Left ventricle myocardium inferior (tissue), 1 donor: ENCODE measurements at places on chromosomes 5 and 9. TPM values are rescaled to one million over a fixed set of nuclear protein-coding genes. Genes with fewer than 3 reads are reported as not detected.

DNA sequence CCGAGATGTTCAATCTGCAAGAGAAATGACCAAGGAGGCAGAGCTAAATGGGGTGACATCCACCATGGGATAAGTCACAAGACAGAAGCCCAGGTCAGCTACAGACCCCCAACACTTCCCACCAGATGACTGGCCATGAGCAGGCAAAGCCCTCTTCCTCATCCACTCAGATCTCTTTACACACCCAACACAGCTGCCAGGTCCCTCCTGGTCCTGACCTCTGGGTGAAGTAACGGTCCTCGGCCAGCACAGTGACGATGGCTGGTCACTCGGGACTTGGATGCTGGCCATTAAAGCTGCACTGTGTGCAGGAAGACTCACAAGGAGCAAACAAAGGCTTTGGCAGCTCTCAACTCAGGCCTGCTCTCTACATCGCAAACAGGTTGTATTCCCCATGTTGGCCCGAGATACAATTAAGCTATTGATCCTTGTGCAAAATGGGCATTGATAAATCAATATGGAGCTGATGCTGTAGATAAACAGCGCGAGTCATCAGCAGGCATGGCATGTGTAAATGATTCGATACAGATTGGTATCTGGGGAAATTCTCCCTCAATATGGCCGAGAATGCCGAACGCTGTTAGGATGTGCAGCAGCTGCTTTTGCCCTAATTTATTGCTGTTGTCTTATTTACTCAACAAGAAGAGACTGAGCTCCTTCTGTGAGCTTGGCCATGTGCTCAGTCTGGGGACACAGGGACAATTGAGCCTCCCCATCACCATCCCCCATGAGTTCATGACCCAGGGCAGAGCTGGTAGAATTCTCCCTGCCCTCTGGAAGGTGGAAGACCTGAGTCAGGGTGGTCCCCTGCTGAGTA lies 98.7 kb downstream of the C5orf15 start:
- peak; percentile 49 for DNase-seq

GRCh38 chr9:6067426-6067825 lies 52.0 kb upstream of the RANBP6 start:
- DNase-seq, result no peak

The CCNI2 gene
- total RNA-seq, result 0.08 TPM

DNA sequence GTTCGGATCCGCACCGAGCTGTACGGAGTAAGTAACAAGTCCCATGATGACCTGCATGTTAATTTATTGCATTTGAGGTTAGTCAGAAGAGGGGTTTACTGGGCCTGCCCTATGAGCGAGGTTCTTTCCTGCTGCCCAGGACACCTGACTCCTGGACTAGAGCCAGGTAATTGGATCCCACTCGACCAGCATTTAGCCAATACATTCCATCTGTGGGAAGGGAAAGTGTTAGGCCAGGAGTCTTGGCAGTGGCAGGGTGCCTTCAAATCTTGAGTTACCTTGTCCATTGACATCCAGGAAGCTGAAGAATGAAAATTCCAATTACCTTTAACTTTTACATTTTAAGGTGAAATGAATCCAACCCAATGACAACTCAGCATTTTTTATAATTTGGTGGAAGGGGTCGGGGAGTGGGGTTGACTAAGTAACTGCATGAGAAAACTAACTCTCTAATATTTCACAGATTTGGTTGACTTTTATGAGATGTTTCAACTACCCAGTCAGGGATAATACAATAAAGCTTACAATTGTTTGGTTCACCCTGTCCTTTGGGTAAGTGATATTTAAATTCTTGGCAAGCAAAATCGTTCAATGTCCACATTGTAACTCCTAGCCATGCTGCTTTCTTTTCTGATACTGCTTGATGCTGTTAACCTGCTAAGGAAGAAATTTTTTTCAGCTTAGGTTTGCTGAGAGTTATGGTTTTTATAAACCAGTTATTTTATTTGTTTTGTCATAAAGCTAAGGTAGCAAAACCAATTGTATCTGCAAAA lies 111.6 kb upstream of the IQGAP2 start:
- no peak for DNase-seq

GRCh38 chr9:17875886-17876285 lies 297.0 kb downstream of the SH3GL2 start:
- no peak for DNase-seq

GRCh38 chr9:121333950-121334773 lies 35.9 kb downstream of the STOM start:
- DNase-seq, result no peak

DNA sequence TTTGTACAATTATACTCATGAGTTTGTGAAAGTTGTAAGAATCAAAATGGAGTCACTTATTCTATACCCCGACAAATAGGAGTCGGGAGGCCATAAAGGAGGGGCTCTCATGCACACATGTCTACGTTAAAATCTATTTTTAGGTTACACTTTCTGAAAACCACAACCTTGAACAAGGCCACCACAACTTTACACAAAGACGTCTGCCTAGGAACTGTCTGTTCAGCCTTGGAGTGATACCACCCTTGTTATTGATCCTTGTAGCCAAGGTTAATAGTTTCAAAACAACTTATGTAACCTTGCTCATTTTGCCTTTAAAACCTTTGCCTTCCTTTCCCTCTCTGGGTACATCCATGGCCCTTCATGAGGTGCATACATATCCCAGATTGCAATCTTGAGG lies 4.1 kb upstream of the NDFIP1 start:
- no peak for DNase-seq

GRCh38 chr9:113603773-113604172 lies 140.2 kb downstream of the RGS3 start:
- no peak for DNase-seq

DNA sequence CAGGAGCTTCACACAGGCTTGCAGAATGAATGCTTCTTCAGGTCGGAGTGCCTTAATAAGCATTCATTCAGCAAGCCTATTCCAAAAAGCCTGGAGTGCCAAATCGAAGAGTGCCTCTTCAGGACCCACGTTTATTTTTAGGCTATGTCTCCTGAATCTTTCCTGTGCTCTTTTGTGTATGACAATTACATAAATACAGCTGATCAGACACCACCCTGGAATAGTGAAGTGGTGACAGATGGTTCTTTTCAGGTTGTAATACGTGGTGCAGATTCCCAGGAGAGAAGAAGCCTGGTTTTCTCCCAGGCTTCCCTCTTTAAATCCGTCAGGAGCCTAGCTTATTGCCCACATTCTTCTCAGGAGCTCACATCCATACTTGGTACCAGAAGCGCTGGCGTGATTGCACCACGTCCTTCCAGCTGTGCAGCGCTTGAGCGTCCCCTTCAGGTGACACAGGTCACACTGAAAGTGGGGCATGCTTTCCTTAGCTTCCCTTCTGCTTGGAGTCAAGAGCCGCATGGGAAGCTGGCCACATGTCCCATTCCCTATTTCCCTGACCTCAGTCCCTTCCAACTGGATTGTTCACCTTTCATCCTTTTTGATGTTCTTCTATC lies 123.1 kb downstream of the ADCY2 start:
- no peak for DNase-seq

GRCh38 chr5:177599731-177600507 lies at the start of gene B4GALT7:
Gene B4GALT7 (plus strand): TSS chr5:177600132. CDS start chr5:177600211, 79 bp downstream.
- peak; percentile 87 for DNase-seq

- peak; percentile 87 for DNase-seq
Observed at GRCh38 chr9:127897193-127897692, 2.2 kb downstream of the ST6GALNAC6 start.

DNA sequence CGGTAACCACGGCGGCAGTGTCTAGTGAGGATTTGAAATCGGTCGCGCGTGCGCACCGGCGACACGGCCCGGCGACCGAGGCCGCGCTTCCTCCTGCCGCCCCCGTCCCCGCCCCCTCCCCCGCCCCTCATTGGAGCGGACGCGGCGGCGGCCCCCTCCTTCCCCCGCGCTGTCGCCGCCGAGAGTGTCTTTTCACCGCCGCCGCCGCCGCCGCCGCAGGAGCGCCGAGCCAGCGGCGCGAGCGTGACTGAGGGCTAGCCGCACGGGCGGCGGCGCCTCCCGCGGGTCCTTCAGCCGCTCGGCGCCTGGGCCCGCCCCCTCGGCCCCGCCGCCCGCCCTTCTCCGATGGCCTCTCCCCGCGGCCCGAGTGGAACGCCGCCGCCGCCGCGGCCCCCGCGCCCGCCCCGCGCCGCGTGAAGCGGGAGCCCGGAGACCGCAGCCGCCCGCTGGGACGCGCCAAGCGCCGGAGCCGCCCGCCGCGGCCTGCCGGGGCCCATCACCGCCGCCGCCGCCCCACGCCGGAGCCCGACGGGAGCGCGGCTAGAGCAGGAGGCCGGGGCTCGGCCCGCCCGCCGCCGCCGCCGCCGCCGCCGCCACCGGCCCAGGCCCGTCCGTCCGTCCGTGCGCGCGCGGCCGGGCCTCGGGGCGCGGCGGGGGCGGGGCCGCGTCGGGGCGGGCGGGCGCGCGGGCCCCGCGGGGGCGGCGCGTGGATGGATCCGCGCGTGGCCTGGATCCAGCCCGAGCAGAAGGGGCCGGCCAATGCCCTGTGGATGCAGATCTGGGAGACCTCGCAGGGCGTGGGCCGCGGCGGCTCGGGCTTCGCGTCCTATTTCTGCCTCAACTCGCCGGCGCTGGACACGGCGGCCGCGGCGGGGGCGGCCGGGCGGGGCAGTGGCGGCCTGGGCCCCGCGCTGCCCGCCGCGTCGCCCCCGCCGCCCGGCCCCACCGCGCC lies at the start of gene TENT4A:
TENT4A (plus strand) TSS at position 159 of the 952 bp plus-strand sequence; CDS start at position 711, 552 bp downstream.
- DNase-seq, result peak; percentile 51

DNA sequence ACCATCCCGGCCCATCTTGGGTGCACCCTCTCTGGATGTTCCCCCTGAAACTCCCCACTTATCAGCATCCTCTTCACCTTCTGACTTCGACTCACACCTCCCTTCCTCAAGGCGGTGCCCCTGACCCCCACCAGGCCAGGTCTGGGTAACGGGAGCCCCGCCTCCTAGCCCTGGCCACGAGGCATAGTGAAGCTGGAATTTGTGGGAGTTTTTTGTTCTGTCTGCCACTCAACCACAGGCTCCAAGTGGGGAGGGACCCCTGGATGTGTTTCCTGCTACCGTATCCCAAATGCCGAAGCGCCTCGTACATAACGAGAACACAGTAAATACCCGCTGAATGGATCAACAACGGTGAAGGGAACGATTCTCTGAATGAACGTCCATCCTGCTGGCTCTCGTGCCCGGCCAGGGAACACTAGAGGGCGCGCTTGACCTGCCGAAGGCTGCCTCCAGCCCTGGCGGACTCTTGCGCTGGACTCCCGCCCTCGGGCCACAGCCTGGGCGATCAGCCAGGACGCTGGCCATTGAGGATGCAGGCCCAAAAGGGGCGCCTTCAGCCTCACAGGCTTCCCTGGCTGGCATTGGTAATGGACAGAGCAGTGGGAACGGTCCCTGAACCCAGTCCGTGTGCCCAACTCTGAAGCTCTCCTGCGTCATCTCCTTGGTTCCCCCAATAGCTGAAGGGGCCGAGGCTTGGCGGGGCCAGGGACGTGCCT lies 47.3 kb upstream of the PHYKPL start:
- peak; percentile 87 for DNase-seq

GRCh38 chr5:68447136-68447929 lies 231.8 kb downstream of the PIK3R1 start:
- no peak for DNase-seq
